Mesendoderm (in vitro differentiated cells): ENCODE measurements at places on chromosomes 16 and 17.
A peak's percentile ranks its signal among the peaks of the same experiment; 100 is the strongest.

DNA sequence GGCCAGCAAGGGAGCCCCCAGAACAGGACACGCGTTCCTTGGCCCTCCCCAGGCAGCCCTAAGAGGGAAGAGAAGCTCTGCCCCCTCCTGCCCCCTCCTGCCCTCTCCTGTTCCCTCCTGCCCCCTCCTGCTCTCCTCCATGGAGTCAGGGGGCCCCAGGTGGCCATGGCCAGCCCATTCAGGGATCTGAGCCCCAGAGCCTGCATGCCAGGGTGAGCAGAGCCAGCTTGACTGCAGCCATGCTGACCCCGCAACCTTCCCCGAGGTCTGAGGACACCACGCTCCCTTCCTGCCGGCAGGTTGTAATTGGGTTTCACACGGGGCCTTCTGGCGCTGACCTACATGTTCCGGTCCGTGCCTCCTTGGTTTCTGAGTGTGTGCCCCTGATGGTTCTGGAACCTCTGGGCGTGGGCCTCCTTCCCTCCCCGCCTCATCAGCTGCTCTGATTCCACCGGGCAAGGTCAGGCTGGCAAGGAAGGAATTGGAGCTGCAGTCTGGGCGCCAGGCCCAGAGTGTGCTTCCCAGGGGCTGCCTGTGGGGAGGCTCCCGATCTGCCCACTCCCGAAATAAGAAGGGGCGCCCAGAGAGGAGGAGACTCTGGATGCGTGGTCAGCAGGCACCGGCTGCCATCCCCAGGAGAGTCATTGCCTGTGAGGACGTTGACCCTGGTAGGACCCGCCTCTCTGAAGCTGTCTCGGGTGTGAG, 23.7 kb upstream of the NPTX1 start:
- DNase-seq = no peak

GRCh38 chr16:87723226-87723623, 42.6 kb downstream of the KLHDC4 start:
- no peak for DNase-seq

- DNase-seq = peak; percentile 93
Measured at GRCh38 chr17:51372345-51373004, 112.1 kb downstream of the UTP18 start.

- DNase-seq = no peak
Measured at GRCh38 chr17:81237591-81238489, 1.0 kb downstream of the TEPSIN start.

DNA sequence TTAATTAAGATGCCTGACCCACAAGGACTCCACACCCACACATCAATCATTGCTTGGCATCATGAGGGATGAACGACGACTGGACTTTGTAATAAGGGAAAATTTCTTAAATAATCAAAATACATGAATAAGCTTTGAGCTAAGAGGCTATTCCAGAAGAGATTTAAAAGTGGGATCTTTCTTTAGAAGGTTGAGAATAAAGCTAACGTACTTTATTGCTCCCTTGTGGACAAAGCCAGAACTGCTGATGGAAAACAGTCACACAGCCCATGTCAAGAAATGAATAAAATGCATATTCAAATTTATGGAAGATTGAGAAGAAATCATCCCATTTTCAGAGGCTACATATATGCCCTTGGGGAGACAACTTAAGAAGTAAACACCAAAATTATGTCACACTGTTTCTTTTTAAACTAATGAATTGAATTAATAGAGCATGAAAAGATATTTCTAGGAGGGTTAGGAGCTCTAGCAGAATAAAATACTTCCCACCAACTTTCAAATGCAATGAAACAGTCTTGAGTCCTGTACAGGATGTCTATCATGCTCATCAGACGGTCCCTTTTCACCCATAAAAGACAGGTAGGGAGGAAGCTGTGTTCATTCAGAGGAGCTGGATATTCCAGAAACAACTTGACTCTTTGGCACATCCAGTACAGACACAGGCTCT, 60.2 kb upstream of the PHOSPHO1 start:
- peak; percentile 29 for DNase-seq

GRCh38 chr16:14529010-14529669, 100.9 kb downstream of the PARN start:
- DNase-seq = peak; percentile 89

GRCh38 chr16:89344846-89345611, 127.5 kb downstream of the ZNF778 start:
- no peak for DNase-seq

DNA sequence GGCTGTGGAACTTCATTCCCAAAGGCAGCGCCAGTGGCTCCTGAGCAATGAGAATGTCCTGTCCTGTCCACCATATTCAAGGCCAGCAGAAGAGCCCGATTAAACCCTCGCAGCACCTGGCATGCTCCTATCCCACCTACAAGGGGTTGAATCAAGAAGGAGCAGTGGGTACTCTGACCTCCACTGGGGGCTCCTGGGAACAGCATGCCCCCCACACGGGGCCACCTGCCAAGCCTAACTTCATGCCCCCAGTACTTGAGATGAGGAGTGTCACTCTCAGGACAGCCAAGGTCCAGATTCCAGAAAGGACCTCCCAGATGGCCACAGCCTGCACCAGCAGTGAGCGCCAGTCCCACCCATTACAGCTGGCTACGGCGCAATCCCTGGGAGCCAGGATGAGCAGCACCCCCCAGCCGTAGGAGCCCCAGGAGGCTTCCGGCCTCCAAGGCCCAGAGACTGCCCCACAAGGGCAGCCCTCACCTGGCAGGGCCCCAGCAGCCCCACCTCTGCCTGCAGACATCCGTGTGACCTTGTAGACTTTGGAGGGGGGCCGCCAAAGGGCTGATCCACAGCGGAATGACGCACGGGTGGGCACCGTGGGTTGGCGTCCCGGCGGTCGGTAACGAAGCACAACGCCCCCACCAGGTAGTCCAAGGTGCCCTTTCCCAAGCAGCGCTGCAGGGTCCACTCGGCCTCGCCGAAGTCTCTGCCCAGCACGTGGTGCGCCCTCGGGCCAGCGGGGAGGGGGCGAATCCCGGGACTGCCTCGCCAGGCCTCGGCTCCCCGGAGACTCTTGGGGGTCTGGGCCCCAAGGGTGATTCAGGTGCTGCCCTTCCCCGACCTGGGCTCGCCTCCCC, 1.0 kb upstream of the MPDU1 start:
- no peak for DNase-seq

- DNase-seq = no peak
Measured at GRCh38 chr16:80230328-80231120, 310.3 kb upstream of the DYNLRB2 start.

- no peak for DNase-seq
Measured at GRCh38 chr16:8594149-8594666, 3.9 kb upstream of the TMEM114 start.

- no peak for DNase-seq
Measured at GRCh38 chr16:8729779-8730334, 55.4 kb downstream of the ABAT start.

GRCh38 chr17:76024353-76024752, 2.8 kb downstream of the EVPL start:
- DNase-seq = no peak

GRCh38 chr16:11257131-11257938, 1.3 kb upstream of the SOCS1 start:
- peak; percentile 90 for DNase-seq

- DNase-seq = peak; percentile 83
Measured at GRCh38 chr16:88812513-88813268, 963 bp upstream of the APRT start.

DNA sequence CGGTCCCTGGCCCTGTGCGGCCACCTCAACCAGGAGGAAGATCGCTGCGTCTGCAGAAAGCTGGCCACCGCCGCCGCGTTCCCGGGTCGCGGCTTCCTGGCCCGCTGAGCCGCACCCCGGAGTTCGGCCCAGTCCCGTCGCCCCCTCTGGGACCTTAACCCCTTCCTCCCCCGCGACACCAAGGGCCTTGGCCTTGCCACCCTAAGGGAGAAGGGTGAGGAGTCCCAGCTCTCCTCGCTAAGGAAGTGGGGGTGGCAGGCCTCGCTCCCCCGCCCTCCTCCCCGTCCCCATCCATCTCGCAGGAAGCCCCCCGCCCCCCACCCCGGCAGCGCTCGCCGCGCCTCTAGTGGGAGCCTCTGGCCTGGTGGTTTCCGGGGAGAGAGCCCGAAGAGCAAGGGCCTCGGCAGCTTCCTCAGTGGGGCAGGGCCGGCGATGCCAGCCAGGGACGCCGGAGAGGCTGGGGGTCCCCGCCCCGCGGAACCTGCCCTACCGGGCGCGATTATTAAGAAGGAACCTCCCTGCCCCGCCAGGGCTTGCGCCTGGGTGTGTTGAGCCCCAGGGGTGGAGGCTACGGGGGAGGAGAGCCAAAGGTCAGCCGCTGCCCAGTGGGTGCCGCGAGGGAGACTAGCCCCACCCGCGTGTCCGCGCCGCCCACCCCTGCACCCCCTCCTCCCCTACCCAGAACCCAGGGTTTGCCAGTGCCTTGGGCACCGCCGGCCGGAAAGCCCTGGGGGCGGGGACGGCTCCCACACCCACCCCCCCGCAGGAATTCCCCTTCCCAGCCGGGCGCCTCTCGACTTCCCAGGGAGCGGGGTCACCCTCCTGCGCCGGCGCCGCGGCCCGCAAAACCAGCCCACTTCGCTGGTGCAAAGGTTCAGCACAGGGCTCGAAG, 6.8 kb downstream of the CBX4 start:
- no peak for DNase-seq

DNA sequence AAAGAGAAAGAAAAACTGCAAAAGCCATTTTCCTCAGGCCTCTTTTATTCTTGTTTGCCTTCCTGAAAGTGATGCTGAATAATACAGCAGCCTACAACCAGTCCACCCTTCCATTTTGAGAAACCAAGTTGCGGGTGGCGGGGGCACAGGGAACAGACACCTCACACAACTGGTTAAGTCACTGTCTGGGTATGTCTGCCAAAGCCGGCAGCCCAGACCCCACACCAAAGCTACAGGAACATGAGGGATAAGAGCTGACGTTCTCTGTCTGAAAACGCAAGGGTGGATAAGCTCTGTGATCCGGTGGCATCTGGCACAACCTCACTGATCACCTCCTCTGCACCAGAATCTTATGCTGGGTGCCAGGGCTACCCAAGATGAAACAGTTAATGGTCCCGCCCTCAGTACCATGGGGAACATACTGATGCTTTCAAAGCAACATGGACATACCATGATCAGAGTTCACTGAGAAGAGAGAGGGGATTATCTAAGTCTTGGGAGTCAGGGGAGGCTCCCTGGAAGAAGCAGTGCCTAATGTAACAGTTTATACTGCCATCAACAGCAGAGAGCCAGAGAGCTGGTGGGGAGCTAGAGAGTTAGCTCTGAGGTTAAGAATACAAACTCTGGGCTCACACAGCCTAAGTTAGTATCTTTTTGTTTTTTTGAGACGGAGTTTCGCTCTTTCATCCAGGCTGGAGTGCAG, 53.5 kb downstream of the ERCC4 start:
- DNase-seq = no peak

- DNase-seq = peak; percentile 46
Measured at GRCh38 chr17:79707931-79708891, 22.5 kb upstream of the ENPP7 start.

- peak; percentile 85 for DNase-seq
Measured at GRCh38 chr17:48148854-48149786, 41.6 kb downstream of the SNX11 start.

- no peak for DNase-seq
Measured at GRCh38 chr17:30541802-30542201, 64.6 kb downstream of the GOSR1 start.

DNA sequence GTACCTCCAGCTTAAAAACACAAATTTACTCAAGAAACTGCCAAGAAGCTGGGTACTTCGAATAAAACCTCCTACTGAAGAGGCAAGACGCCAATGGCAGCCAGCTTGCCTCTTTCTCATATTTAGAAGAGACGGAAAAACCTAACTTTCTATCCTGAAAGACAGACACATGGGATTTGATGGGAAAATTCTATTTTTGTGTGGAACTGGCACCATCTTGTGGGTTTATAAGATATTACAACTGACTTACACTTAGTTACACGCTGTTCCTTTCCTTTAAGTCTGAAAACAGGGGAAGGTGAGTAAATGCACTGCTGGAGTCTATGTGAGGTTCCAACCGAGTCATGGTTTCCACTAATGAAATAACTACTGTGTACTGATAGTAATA, 10.3 kb downstream of the ZNF18 start:
- DNase-seq = peak; percentile 65

DNA sequence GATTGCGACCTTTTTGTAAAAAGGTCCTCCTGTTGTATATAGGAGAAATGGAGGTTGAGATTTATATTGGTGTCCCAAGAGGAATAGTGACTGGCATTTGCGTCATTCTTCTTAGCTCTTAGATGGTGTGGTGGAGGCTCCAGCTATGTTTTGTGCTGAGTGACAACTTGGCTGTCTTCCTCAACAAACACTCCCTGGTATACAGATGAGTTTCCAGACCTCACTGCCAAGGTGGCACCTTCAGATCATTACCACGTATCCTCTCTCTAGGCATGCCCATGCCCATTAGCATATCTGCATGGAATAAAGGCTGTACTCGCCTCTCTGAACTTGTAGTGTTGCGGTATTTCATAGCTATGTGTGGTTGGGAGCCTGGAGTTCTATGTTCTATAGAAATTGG, 120.0 kb downstream of the MAP2K4 start:
- no peak for DNase-seq

DNA sequence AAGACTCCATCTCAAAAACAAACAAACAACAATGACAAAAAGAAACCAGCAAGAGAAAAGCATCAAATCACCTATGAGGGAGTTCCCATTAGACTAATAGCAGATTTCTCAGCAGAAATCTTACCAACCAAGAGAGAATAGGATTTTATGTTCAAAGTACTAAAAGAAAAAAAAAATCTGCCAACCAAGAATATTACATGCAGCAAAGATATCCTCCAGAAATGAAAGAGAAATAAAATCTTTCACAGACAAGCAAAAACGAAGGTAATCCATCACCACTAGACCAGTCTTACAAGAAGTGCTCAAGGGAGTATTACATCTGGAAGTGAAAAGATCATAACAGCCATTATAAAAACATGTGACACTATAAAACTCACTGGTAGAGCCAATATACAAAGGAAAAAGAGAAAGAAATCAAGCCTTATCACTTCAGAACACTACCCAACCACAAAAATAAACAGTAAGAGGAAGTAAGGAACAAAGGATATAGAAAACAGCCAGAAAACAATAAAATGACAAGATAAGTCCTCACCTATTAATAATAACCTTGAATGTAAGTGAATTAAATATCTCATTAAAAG, 66.3 kb downstream of the STX8 start:
- DNase-seq = no peak

DNA sequence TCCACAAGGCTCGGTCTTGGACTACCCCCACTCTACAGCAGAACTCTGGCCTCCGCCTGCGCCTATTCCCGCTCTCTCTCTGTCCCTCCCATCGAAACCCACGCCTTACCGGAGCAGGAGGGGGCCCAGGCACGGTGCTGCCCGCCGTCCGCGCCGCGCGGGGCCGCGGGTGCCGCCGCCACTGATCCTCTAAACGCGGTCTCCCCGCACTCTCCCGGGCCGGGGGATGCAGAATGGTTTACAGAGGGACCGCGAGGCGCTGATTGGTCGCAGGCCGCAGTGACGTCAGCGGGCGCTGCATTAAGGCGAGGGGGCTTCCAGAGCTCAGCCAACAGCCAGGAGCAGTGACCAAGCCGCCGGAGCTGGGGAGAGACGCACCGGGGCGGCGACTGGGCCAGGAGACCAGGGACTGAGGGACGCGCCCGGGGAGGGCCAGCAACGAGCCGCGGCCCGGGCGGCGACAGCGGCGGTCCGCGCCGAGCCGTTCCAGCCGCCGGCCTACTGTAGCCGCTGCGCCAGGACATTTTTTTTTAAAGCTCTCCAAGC, 747 bp upstream of the LHX1 start:
- peak; percentile 92 for DNase-seq
